ENCODE measurements at places on chromosomes 12 and 14.
A peak's percentile ranks its signal among the peaks of the same experiment; 100 is the strongest.

DNA sequence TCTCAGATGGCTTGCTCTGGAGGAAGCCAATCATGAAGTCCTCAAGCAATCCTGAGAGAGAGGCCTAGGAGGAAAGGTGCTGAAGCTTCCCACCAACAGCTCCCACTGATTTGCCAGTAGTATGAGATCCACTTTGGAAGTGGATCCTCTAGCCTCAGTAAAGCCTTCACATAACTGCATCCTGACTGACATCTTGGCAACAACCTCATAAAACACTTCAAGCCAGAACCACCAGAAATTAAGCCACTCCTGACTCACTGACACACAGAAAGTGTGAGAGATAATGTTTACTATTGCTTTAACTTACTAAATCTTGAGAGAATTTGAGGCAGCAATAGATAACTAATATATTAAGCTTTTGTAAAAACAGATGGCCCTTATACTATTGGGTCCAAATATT is 11.7 kb upstream of the TMX1 start:
- no peak for DNase-seq

GRCh38 chr14:98477935-98478334 is 794.1 kb downstream of the BCL11B start:
- DNase-seq = no peak

DNA sequence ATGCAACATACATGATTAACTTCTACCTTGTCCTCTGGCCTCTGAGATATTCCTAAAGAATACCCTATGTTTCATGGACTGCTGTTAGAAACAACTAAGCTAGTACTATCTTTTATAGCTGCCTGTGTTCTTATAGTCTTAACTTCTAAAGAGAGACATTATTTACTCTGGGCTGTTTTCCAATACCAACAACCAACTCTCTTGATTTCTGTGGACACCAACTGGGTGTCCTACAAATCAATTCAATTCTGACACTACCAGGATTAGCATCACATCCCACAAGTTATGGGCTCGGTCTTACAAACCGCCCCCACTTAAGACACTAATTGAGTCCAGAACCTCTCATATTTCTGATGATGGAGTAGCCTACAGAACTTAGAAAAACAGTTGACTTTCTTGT is 8.3 kb downstream of the XPOT start:
- no peak for DNase-seq

- no peak for DNase-seq
Measured at GRCh38 chr12:91980389-91980821, 165.2 kb downstream of the BTG1 start.

- DNase-seq = no peak
Measured at GRCh38 chr12:2637371-2637770, 157.4 kb upstream of the FKBP4 start.

GRCh38 chr14:22476887-22477286 is 112.1 kb downstream of the DAD1 start:
- DNase-seq = no peak

- no peak for DNase-seq
Measured at GRCh38 chr12:92971859-92972524, 42.9 kb upstream of the EEA1 start.

- peak; percentile 43 for DNase-seq
Measured at GRCh38 chr12:6038160-6038559, 86.3 kb downstream of the VWF start.

GRCh38 chr12:106760184-106760531 is 14.3 kb upstream of the RIC8B start:
- no peak for DNase-seq

GRCh38 chr14:89267163-89267562 is 149.9 kb downstream of the FOXN3 start:
- no peak for DNase-seq

DNA sequence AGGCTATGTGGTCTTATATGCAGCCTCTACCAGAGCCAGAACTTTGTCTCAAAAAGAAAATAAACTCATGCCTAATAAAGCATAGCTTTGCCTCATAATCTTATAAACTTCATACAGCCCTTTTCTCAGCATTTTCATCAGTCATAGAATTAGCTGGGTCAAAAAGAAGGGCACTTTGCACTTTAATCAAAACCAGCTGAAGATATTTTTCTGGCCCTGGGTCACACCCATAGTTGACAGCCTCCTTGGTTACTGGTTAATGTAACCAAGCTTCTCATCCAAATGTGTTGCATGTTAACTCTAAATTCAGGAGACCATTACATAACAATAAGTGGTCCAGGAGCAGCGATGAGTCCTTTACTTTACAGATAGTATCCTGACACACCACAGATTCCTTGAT is 558.2 kb downstream of the FLRT2 start:
- no peak for DNase-seq

DNA sequence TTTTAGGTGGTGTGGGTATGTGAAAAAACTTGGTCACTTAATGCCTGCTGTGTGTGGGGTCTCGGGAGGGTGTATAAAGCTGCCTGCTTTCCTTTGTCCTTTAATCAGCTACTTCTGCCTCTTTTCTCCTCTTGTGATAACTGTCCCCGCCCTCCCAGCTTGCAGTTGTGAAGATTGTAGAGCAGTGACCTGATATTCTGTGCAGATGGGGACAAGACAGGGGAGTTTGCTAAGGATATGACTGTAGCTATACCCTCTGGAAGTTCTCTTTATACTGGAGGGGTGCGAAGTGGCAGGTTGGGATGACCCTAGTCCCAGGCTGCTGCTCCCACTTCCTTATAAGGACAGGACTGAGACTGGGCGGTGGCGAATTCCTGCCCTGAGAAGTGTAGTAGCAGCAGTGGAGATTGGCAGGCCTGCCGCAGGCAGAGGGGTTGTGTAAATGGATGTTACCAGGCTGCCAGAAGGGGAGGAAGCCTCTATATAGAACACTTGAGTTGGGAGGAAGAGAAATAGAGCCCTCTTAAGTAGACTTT is 835 bp downstream of the MYL6 start:
- peak; percentile 69 for DNase-seq

GRCh38 chr14:96673706-96674105 is 123.5 kb upstream of the VRK1 start:
- no peak for DNase-seq

GRCh38 chr12:85747941-85748495 is 88.2 kb downstream of the RASSF9 start:
- peak; percentile 35 for DNase-seq

GRCh38 chr12:26843311-26843710 is 10.3 kb upstream of the ITPR2 start:
- DNase-seq = no peak

DNA sequence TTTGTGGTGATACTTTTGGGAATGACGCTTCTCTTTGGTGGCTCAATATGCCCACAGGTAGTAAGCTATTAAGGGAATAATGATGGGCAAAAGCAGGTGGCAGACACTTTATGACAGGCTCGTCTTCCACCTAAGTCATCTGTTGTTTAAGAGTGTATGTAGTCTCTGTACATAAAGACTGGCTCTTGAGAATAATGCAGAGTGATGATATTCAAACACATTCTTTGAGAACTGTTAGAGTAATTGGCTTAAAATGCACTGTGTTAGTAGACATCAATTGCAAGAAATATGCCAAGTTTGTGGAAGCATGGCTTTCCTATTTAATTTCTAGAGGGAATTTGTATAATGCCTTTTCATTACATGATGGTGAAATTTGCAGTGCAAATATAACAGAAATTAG is 694.8 kb upstream of the MIS18BP1 start:
- no peak for DNase-seq

GRCh38 chr12:181921-182320 is 32.0 kb downstream of the SLC6A12 start:
- DNase-seq = no peak

DNA sequence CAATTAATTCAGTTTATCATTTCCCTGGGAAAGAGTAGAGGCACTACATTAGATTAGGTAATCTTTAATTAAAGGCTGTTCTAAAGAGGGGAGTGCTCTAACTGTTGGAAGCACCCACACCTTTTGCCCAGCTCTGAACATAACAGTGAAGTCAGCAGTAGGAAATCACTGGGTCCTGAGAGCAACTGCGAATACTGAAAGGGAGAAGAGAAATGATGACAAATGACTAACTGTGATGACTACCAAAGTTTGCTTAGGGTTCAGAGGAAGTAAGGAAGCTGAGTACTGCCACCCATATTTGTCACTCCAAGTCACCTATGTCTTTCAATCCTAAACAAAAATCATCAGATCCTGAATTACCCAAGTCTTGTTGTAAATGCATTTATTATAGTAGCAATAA is 140.6 kb downstream of the EPS8 start:
- no peak for DNase-seq

DNA sequence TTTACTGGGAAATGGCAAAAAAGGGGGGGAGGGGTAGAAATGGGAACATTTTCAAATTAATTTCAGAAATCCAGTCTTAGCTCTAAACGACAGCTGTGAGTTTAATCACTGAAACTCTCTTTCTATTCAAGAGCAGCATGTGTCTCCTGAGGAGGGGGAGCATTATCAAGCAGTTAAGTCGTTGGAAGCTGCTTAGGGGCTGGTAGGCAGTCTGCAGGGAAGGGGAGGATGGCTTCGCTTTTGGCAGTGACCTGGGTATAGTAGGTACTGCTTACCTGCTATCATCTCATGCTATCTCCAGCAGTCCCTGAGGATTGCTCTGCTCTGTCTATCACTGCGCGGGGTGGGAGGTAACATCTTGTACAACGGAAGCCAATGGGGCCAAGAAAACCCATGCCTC is 567.4 kb downstream of the NRXN3 start:
- DNase-seq = no peak

GRCh38 chr14:101006008-101006407 is 102.5 kb upstream of the RTL1 start:
- DNase-seq = no peak

- DNase-seq = no peak
Measured at GRCh38 chr12:23375621-23376020, 573.8 kb downstream of the SOX5 start.

DNA sequence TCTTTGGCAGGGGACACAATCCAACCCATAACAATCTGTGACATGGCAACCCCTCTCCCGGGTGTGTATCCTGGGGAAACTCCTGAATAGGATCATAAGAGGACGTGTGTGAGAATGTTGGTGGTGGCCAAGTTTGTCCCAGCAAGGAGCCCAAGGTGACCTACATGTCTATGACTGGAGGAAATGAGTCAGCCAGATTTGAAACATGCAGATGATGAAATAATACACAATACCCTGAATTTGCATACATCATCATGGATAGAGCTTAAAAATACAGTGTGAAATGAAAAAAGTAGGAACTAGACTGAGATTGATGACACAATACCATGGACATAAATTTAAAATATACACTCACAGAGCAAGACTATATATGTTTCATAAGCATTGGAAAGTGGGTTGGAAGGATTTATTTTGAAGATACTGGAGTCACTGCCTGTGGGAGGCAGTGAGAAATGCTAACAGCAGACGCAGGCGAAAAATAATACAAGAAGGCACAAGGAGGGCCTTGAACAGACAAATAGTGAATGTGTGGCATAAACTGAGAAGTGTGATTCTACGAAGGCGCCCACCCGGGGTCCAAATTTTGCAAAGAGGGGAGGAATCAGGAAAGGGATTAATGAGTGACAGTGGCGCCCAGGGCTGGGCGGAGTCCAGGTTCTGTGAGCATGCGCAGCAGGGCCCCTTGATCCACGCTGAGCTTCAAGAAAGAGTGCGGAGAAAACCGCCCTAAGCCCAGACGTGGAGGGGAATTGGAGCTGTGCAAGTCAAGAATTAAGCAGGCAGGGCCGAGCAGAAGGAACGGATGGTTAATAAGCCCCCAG is 7.0 kb upstream of the MAP1LC3B2 start:
- no peak for DNase-seq

DNA sequence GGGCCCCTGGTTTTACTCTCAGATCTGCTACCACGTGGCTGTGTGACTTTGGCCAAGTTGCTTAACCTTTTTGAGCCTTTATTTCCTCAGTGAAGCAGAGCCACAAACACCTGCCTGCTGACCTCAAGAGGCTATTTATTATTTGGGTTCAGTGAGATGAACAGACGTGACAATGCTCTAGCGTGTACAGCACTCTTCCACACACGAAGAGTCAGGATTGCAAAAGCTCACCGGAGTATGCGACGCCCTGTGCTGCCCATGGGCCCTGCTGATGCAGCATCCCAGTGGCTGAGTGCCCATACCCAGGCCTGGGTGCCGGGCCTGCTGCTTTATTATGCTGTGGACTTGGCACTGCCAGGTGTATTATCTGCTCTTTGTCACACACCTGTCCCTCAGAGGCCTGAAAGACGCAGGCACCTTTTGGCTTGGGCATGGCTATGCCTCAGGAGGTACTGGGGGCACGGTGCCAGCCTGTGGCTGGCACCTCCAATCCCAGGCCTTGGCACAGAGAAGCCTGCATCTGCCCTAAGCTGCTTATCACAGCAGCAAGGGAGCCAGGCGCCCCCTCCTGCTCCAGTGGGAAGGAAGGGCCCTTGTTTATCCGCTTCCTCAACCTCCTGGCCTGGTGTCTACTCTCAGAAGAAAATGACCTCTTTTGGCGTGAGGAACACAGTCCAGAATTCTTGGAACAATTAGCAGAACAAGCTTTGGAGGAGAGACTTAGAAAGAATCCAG is 22.3 kb upstream of the TC2N start:
- peak; percentile 27 for DNase-seq

GRCh38 chr12:109995361-109995685 is 845 bp downstream of the GIT2 start:
- peak; percentile 37 for DNase-seq
